ENCODE measurements at places on chromosomes 11 and 22.
A peak's percentile ranks its signal among the peaks of the same experiment; 100 is the strongest.

- DNase-seq = peak; percentile 97
These were observed 11.6 kb upstream of the ALKBH3 start for GRCh38 chr11:43868852-43869567.

GRCh38 chr22:19884954-19885751 lies 30.5 kb upstream of the GNB1L start:
- no peak for DNase-seq

- no peak for DNase-seq
These were observed 13.8 kb downstream of the USP2 start for GRCh38 chr11:119367661-119368120.

DNA sequence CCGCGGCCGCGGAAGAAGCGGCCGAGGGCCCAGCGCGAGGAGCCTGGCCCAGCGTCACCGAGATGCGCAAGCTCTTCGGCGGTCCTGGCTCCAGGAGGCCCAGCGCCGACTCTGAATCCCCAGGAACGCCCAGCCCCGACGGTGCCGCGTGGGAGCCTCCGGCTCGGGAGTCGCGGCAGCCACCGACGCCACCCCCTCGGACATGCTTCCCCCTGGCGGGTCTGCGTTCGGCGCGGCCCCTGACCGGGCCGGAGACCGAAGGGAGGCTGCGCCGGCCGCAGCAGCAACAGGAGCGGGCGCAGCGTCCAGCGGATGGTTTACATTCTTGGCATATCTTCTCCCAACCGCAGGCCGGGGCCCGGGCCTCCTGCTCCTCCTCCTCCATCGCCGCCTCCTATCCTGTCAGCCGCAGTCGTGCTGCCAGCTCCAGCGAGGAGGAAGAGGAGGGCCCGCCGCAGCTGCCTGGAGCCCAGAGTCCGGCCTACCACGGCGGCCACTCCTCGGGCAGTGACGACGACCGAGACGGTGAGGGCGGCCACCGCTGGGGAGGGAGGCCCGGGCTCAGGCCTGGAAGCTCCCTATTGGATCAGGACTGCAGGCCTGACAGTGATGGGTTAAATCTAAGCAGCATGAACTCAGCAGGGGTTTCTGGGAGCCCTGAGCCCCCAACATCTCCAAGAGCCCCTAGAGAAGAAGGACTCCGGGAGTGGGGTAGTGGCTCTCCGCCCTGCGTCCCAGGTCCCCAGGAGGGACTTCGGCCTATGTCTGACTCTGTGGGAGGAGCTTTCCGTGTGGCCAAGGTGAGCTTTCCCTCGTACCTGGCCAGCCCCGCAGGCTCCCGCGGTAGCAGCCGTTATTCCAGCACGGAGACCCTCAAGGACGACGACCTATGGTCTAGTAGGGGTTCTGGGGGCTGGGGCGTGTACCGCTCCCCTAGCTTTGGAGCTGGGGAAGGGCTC lies 1.2 kb downstream of the ARHGEF17 start:
- DNase-seq = peak; percentile 26

DNA sequence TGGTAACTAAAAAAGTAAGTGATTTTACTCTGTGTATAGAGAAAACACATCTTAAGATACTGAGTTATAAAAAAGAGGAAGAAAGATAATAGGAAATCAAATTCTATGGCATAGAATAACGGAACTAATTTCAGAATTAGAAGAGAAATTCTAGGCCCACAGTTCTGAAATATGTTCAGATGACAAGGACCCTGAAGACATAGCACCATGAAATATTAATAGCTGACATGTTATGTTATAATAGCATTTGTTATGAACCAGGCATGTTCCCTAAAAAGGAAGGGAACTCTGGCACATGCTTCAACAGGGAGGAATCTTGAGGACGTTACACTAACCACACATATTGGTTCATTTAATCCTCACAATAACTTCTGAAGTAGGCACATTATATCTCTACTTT lies 32.7 kb downstream of the PRDM10 start:
- peak; percentile 20 for DNase-seq

GRCh38 chr22:46593996-46594946 lies 25.9 kb upstream of the GRAMD4 start:
- no peak for DNase-seq

Data from Kasumi-1 (cell line).